T-cell (primary cell): ENCODE measurements at places on chromosomes 3 and 15. TPM values are rescaled to one million over a fixed set of nuclear protein-coding genes. Genes with fewer than 3 reads are reported as not detected.

DNA sequence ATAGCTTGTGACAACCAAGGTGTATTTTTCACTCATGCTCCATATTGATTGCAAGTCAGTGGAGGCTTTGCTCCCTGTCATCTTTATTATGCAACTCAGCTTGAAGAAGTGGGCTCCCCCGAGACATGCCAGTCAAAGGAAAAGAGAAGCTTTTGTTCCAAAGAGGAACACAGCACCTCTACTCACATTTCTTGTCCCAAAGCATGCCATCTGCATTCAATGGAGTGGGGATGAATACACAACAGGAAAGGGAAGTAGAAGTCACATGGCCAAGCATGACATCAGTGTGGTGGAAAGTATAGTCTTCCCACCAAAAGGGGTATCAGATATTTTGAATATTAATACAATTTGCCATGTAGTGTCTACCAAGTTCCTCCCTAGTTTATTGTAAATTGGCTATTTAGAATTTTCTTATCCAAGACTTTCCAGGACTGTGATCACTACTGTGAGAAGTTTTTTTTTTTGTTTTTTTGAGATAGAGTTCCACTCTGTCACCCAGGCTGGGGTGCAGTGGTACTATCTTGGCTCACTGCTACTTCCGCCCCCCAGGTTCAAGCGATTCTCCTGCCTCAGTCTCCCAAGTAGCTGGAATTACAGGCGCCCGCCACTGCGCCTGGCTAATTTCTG lies 114.5 kb downstream of the GMPS start:
- no peaks in the 10 kb centered on the region for H3K36me3 ChIP-seq
- H3K4me3 ChIP-seq, result no peak overlapping the region
- DNase-seq, result no peak
- H3K4me1 ChIP-seq, result no peaks in the 10 kb centered on the region
- H3K27me3 ChIP-seq, result peaks cover 2% of the 10 kb centered on the region

GRCh38 chr3:177733936-177734335 lies 536.7 kb upstream of the TBL1XR1 start:
- no peak overlapping the region for H3K4me3 ChIP-seq
- H3K4me1 ChIP-seq, result no peaks in the 10 kb centered on the region
- H3K36me3 ChIP-seq, result no peaks in the 10 kb centered on the region
- DNase-seq, result no peak

DNA sequence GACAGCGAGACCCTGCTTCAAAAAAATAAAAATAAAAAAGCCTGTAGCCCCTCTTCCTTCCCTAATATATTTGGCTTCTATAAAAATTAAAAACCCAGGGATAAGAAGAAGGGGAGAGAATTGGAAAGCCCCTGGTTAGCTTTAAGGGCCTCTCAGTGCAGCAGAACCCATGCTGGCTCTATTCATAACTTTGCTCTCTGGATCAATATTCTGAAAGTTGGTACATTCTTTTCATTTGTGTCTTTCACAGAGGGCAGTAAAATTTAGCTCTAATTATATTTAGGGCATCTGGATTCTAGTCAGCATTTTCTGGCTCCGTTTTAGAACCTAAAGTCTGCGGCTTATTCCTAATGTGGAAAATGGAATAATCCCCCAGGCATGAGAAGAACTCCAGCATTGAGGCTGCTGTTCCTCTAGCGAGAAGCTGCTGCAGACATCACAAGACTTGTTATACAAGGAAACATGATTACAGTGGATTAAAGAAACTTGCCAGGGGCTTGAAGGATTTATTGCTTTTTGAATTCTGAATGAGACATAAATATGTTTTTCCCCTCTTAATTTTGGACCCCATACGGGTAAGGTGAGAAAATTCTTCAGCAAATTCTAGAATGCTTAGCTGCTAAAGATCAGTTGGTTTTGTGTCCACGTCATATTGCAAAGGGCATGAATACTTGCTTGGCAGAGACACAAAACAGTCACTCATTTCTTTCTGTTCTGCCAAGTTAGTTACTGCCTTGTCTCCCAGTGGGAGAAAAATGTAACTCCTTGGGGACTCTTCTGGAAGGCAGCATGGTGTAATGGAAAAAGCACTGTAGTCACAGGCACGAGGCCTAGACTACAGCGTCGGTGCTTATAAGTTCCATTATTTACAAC lies 177.7 kb downstream of the VGLL4 start:
- no peaks in the 10 kb centered on the region for H3K27me3 ChIP-seq
- H3K36me3 ChIP-seq, result peaks cover 17% of the 10 kb centered on the region
- DNase-seq, result no peak
- no peak overlapping the region for H3K4me3 ChIP-seq
- H3K27ac ChIP-seq, result no peak overlapping the region

GRCh38 chr3:52428151-52429005 lies 16.5 kb downstream of the SEMA3G start:
- no peaks in the 10 kb centered on the region for H3K4me1 ChIP-seq
- DNase-seq, result no peak
- H3K4me3 ChIP-seq, result no peak overlapping the region
- no peaks in the 10 kb centered on the region for H3K27me3 ChIP-seq
- no peaks in the 10 kb centered on the region for H3K36me3 ChIP-seq
- H3K27ac ChIP-seq, result no peak overlapping the region

GRCh38 chr15:85690561-85691231 lies 104.0 kb downstream of the KLHL25 start:
- DNase-seq, result no peak
- H3K4me3 ChIP-seq, result peak overlapping the region; percentile 94
- H3K27ac ChIP-seq, result peak overlapping the region; percentile 93
- H3K36me3 ChIP-seq, result peaks cover 34% of the 10 kb centered on the region
- H3K4me1 ChIP-seq, result peaks cover 51% of the 10 kb centered on the region

The ZDHHC23 gene
- total RNA-seq, result 7.2 TPM
